ENCODE measurements at places on chromosomes 1 and 21.

DNA sequence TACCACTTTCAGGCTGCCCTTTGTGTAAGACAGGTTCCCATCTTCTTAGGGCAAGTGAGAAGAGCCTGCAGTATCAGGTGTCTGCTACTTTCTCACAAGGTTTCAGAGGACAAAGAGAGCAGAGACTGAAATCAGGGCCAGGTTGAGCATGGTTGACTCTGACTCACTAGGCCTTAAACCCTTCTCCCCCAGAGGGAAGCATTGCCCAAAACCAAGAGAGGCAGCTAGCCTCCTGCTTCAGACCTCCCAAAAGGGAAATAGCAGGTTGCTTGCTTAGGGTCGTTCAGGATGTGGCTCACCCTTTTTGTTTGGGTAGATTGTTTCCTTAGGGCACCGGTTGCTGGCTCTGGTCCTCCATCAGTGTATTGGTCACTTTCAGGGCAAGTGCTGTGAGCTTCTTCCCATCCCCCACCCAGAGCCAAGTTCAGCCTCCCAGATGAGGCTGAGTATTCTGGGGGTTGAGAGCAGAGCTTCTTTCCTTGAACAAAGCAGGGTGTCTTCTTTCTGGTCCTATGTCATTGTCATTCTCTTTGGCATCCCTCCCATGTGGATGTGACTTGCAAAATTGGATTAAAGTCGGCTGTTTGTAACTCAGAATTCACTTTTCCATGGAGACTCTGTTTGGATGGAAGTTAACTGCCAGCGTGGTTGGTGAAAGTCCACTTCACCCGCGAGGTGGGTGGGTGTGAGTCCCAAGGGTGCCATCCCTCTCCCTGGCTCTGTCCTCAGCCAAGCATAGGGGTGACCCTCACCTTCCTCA is 55.5 kb upstream of the GALNT2 start:
- no peak for DNase-seq

GRCh38 chr1:182084487-182085316 is 23.2 kb upstream of the ZNF648 start:
- DNase-seq: peak; percentile 87

DNA sequence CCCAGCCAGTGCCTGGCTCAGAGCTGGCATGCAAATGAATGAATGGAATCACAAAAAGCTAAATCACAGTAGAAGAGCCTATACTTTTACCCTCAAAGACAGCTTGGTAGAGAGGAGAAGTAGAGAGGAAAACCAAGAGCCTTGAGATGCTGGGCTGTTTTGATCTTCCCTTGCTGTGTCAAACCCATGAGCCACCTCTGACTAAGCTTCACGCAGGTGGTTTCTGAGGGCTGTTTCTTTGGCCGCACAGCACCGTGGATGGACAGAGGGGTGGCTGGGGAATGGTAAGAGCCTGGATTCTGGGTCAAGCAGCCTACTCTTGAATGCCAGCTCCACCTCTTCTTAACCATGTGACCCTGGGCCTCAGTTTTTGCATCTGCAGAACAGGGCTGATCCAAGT is 18.6 kb downstream of the ABCG1 start:
- DNase-seq: no peak

GRCh38 chr1:67059346-67059745 is 5.4 kb upstream of the SLC35D1 start:
- no peak for DNase-seq

- no peak for DNase-seq
These were observed 79.2 kb downstream of the CD34 start for GRCh38 chr1:207831517-207832327.

DNA sequence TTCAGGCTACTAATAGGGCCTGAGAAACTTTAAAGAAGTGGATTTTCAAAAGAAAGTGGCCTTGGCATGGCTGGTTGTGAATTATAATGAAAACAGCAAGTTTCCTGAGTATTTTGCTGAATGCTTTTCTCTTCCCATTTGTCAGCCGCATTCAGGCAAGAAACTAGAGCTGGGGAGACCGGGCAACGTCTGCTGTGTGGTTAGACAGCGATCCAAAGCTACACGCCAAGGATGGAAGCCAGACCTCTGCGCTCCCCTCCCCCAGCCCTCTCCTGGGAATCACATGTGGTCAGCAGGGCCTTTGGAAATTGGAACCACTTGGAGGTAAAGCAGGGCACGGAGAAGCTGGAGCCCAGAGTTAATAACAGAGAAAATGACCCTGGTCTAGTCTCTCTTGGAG is 114.1 kb upstream of the CD34 start:
- DNase-seq: no peak

DNA sequence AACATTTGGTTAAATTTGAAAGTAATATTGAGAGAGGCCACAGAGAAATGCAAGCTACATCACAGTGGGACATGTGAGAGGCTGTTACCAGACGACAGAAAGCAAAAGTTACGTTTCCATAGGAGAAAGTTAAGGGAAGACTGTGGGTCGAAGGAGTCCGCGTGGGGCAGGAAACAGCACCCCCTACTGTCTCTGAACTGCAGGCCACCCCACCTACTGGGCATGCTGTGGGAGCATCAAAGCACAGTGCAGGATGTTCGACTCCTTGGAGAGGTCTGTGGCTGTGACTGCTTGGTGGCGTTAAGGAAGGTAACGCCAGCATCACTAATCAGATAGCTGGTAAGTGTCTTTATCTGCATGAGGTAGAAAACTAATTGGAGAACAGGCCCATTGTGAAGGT is 123.9 kb downstream of the PTBP2 start:
- DNase-seq: no peak

DNA sequence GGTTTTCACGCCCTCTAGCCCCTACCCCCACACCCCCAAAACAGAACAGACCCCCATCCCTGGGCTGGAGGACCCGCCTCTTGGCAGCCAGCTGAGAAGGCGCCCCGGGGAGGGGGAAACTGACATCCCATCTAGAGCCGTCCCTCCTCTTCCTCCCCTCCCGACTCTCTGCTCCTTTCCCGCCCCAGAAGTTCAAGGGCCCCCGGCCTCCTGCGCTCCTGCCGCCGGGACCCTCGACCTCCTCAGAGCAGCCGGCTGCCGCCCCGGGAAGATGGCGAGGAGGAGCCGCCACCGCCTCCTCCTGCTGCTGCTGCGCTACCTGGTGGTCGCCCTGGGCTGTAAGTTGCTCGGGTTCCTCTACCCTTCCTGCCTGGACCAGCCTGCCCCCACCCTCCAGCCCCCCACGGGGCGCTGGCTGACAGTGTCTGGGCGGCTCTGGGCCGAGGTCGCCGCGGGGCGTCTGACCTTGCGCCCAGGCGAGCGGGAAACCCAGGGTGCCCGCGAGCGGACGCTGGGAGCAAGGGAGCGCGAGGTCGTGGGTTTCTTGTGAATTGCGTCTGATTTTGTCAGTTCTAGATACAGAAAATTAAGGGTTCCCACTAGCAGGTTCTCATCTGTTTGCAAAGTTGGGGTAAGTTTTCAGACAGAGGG is 618 bp downstream of the JAM2 start:
- DNase-seq: peak; percentile 71

DNA sequence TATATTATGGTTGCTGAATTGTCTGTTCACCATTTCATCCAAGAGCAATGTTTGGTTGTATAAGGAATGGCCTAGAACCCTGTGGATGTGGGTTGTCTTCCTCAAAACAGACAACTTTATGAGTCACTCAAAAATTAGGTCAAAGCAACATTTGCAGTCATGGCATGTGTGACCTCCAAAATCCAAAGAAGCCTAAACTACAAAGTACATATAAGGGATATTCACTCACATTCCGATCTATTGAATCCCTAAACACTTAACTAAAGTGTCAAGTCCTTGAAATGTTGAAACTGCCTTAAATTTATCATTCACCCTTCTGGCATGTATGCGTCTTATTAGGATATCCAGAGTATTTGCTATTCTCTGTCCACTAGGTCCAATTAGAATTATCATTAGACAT is 491.5 kb downstream of the NUF2 start:
- DNase-seq: no peak

GRCh38 chr1:93692983-93693591 is 11.4 kb upstream of the BCAR3 start:
- no peak for DNase-seq

GRCh38 chr1:156463874-156464273 is 36.7 kb downstream of the MEF2D start:
- DNase-seq: no peak

GRCh38 chr1:163709636-163710035 is 387.9 kb downstream of the NUF2 start:
- DNase-seq: no peak

- DNase-seq: no peak
These were observed 372.5 kb upstream of the ST6GALNAC5 start for GRCh38 chr1:76494807-76495206.

DNA sequence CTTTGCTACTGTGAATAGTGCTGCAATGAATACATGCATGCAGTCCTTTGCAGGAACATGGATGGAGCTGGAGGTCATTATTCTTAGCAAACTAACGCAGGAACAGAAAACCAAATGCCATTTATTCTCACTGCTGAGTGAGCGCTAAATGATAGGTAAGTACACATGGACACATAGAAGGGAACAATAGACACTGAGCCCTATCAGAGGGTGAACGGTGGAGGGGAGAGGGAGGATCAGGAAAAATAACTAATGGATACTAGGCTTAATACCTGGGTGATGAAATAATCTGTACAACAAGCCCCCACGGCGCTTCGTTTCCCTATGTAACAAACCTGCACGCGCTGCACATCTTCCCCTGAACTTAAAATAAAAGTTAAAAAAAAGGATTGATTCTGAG is 8.9 kb downstream of the NIBAN1 start:
- no peak for DNase-seq

- no peak for DNase-seq
These were observed 210.2 kb upstream of the DMRTA2 start for GRCh38 chr1:50633465-50633864.

DNA sequence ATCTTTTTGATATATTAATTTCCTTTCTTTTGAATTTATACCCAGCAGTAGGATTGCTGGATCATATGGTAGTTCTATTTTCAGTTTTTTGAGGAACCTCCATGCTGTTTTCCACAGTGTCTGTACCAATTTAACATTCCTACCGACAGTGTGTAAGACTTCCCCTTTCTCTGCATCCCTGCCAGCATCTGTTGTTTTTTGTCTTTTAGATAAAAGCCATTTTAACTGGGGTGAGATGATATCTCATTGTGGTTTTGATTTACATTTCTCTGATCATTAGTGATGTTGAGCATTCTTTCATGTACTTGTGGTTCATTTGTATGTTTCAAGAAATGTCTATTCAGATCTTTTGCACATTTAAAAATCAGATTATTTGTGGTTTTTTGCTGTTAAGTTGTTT is 62.4 kb upstream of the STUM start:
- DNase-seq: no peak

GRCh38 chr1:88009916-88010315 is 674.2 kb upstream of the PKN2 start:
- DNase-seq: no peak

- no peak for DNase-seq
These were observed 115.7 kb upstream of the ATP1A1 start for GRCh38 chr1:116257341-116257767.

GRCh38 chr1:154880671-154881070 is 10.6 kb upstream of the KCNN3 start:
- DNase-seq: no peak

DNA sequence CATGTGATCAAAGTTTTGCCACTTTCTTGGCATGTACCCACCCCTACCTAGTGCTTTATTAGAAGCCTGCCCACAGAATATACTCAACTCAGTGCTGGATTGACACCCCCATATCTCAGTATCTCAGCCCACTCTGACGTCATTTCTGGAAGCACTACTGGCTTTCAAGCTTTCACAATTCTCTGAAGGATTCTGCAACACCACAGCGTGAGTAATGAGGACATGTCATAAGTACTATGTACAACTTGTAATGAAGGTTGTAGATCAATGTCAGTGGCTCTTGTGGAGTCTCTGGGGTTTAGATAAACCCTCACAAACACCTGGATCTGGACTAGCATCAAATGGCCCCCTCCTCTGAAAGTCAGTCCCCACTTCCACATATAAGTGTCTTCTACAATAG is 57.2 kb downstream of the TNFSF4 start:
- DNase-seq: no peak

GRCh38 chr1:70017770-70018169 is 187.6 kb downstream of the LRRC40 start:
- no peak for DNase-seq

GRCh38 chr21:25462517-25462971 is 144.7 kb downstream of the MRPL39 start:
- no peak for DNase-seq

DNA sequence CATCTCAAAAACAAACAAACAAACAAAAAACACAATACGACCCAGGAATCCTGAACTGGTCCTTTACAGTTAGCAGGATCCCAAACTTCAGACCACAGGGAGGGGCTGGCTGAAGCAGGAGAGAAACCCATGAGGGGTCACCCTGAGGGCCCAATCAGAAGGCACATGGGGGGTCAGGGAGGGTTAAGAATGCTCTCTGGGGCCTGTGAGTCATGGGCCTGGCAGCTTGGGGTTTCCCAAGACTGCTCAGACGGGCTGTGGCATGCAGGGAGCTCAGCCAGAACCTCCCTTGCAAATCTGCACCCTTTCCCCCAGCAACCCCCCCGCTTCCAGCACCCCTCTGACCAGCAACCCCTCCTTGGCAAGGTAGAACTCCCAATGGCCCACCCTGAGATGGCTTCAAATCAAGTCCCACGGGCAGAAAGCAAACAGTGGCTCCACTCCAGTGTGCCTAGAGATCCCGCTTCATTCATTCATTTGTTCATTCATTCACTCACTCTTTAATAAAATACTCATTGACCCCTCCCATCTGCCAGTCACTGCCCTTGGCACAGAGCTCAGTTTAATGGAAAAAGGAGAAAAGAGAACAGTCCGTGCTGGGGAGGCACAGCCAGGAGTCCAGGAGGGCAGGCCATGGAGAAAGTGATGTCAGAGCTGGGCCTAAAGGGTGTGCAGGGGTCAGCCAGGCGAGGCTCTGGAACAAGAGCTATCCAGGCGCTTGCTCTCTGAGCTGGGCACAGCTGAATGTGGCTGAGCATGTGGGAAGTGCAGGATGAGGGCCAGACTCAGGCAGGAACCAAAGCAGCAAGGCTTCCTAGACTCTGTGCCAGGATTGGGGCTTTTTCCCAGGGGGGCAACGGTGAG is 8.2 kb downstream of the UQCRHL start:
- no peak for DNase-seq

DNA sequence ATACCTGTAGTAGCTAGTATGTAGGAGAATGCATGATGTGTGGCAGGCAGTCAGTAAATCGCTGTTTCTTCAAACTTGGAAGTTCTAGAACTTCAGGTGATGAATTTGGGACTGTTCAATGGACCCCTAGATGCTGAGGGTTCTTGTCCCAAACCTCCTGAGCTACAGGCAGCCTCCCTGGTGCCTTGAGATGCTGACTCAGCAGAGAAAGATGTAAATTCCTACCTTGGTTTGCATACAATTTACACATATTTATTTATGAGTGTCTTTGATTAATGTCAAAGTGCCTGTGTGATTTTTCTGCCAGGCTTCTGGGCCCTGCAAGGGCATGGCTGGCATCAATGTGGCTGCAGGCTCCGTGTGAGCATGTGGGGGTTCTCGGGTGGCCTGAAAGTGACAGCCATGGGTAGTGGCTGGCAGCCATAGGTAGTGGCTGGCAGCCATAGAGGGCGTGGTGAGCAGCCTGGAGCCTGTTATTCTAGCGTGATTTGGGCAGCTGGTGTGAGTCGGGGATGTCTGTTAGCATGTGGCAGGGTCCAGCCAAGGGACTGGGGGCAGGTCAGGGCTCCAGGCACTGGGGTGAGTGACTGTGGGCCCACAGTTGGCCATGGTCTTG is 13.2 kb upstream of the POU3F1 start:
- DNase-seq: no peak

- no peak for DNase-seq
These were observed 4.3 kb upstream of the CBR1 start for GRCh38 chr21:36065497-36066036.

GRCh38 chr1:77975386-77975785 is 3.5 kb downstream of the FUBP1 start:
- DNase-seq: no peak

- DNase-seq: peak; percentile 49
These were observed 26.9 kb upstream of the LRRC3 start for GRCh38 chr21:44428281-44428960.

Measured in type B pancreatic cell (in vitro differentiated cells).